ENCODE measurements at places on chromosomes 7 and 10.

GRCh38 chr7:29032146-29032545, 74.0 kb upstream of the TRIL start:
- DNase-seq: no peak

DNA sequence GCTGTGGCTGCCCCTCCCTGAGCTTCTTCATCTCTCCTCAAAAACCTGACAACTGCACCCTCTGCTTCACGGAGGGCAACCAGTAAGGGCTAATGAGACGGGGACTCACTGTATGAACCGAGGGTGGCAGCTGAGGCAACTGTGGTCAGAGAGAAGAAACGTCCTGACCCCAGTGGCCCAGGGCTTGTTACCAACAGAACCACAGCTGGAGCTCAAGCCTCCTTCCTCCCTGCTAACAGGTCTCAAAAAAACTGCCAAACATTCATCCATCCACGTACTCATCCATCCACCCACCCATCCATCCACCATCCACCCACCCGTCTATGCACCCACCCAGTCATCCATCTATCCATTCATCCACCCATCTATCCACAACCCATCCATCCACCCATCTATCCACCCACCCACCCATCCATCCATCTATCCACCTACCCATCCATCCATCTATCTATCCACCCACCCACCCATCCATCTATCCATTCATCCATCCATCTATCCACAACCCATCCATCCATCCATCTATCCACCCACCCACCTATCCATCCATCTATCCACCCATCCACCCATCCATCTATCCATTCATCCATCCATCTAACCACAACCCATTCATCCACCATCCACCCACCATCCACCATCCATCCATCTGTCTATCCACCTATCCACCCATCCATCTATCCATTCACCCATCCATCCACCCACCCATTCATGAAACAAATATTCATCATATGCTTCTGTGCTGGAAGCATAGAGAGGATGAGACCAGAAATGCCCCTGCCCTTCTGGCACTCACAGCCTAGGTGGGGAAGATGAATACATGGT, 111.7 kb downstream of the PDGFA start:
- no peak for DNase-seq

- DNase-seq: no peak
These were observed 15.5 kb upstream of the RET start for GRCh38 chr10:43061331-43061730.

DNA sequence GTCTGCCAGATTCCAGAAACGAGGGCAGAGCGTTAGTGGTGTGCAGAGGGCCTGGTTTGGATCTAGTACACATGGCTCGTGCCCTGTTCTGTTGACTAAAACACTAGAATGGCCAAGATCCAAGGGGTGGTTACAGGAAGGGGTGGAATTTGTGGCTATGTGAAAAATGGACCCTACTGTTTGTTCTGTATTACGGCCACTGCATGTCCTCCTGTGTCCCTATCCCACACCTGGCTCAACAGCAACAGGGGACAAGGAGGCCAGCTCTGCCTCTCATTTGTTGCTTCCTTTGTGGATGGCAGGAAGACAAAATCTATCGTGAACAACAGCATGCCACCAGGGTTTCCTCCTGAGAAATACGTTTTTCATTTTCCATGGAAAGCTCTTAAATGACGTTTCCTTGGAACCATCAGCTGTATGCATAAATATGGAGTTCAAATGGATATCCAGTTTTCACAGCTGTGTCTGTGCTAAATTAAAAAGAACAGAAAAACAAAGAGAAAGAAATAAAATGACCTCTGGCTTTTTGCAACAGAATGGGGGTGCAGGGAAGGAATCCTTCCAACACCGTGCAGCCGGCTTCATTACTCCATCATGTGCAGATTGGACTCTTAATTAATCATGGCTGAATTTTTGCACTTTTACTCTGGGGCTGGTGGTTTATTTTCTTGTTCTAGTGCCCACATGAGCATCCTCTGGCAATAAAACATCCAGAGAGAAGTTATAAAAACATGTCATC, 318.9 kb downstream of the CXCL12 start:
- no peak for DNase-seq

GRCh38 chr10:111648046-111648445, 535.5 kb downstream of the GPAM start:
- DNase-seq: no peak

DNA sequence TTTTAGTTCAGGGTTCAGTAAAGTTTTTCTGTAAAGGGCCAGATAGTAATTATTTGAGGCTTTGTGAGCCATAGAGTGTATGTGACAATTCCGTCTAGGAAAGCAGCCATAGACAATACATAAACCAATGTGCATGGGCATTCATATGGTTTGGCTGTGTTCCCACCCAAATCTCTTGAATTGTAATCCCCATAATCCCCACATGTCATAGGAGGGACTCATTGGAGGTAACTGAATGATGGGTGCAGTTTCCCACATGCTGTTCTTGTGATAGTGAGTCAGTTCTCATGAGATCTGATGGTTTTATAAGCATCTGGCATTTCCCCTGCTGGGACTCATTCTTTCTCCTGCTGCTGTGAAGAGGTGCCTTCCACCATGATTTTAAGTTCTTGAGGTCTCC, 29.9 kb downstream of the SEC61G start:
- no peak for DNase-seq

GRCh38 chr7:28036696-28037095, 143.9 kb downstream of the JAZF1 start:
- DNase-seq: no peak

DNA sequence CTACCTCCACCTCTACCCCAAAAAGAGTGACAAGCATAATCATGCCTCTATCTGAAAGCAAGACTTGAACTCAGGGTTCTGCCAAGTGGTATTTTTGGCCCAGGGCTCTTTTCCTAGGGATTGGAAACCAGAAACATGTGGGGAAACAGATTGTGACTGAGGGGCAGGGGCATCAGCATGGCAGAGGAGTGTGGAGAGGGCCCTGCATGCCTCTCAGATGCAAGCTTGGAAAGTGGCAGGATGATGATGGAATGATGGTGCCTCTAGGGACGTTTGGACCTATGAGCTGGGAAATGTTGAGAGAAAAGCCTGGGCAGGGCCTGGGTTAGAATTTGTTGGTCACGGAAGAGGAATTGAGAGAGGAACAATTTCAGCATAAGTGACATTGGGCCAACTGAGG, 78.4 kb upstream of the LEP start:
- DNase-seq: no peak

- no peak for DNase-seq
These were observed 137.3 kb downstream of the TCF7L2 start for GRCh38 chr10:113087165-113088029.

GRCh38 chr10:108791794-108792474, 1131.4 kb downstream of the XPNPEP1 start:
- DNase-seq: no peak

DNA sequence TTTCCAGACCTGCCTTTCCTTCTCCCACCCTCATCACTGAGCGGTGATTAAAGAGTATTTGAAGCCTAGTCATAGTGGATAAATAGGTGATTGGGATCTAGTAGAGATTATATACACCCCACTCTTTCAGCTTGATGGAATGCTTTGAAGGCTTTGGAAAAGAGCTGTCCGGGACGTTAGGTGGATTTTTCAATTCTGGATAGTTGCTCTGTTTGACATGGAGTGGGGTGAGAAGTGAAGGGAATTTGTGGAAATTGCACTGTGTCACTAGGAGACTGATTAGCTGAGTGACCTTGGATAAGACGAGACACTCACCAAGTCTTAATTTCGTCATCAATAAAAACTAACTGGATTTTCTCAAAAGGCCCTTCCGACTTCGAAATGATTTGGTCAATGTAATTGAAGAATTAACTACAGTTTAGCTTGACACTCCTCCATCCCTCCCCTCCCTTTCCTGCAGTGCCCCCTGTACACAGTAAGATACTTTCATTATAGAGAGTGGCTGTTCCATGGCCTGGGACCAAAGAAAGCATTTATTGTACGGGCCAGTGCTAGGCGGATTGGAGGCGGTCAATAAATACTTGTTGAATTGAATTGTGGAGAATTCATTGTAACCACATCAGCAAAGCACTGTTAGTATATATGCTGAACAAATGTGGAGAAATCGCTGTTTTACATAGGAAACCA, 962 bp downstream of the ZKSCAN1 start:
- DNase-seq: peak; percentile 10

GRCh38 chr7:129298268-129298893, 73.6 kb downstream of the AHCYL2 start:
- DNase-seq: peak; percentile 55

GRCh38 chr7:31864646-31865045, 177.6 kb downstream of the PPP1R17 start:
- no peak for DNase-seq

DNA sequence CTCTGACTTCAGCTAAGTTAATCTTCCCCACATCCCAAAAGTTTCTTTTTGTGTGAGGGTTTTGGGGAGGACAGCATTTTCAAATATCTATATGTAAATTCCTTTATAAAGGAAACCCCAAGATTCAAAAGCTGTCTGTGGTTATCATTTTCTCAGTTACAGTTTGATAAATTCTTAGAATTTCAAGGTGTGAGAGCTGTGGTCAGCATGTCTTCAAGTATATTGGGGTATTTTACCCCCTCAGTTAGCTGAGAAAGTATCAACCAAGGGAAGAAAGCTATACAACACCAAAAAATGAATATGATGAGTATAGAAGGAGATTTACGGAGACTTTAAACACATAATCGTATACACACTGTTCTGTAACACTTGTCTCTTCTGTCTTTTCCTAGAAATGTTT, 109.2 kb downstream of the SND1 start:
- peak; percentile 8 for DNase-seq

DNA sequence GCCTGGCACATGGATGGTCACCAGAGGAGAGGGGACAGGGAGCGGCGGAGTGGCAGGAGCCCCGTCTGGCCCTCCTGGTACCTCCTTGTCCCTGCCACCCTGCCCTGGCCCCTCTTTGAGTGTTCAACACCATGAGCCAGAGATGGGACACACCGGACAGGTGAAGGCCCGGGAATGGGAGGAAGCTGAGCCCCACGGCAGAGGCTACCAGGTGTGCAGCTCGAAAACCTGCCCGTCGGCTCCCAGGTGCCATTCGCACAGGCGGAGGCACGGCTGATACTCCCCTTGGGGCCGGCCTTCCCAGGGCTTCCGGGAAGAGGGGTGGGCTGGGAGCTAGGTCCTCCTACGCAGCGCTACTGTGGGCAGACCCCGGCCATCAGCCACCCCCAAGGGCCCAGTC, 44.1 kb downstream of the TNRC18 start:
- no peak for DNase-seq

DNA sequence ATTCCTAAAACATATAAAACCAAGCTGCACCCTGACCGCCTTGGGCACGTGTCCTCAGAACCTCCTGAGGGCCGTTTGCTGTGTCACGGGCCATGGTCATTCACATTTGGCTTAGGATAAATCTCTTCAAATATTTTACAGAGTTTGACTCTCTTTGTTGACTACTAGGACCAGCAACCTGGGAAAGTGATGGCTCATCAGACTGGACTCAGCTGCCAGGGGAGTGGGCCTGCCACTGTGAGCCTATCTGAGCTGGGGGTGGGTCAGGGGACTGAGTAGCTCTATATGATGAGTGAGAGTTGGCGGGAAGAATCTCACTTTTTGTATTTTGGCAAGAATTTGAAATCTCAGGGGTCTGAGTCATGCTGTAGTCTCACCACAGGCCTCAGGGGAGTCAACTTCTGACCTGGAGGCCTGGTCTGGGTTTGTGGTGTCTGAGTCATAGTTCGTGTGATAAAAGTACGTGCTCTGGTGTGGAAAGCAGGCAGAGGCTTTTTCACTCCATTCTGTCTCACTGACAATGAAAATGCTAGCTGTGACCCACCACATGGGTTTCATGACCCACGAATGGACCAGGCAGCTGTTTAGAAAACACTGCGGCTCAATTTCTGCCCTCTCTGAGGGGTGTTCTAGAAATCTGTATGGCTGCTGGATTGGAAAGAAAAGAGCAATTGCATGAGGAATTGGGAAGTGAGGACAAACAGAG, 4.2 kb upstream of the UPP1 start:
- peak; percentile 75 for DNase-seq

DNA sequence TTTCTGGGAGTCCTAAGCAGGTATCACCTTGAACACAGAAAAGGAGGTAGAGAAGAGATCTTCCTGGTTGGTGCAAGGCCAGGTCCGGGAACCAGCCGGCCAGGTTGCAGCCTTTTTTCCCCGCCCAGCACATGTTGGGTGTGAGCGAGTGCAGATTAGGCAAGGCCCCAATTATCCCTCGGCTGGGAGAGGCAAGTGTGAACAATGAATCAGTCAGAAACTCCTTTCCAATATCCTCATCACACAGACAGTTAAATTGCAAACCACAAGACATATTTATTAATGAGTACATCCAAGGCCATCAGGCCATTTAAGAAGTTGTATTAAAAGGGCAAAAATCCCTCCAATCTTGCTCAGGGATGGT, 115.0 kb upstream of the AFAP1L2 start:
- no peak for DNase-seq

DNA sequence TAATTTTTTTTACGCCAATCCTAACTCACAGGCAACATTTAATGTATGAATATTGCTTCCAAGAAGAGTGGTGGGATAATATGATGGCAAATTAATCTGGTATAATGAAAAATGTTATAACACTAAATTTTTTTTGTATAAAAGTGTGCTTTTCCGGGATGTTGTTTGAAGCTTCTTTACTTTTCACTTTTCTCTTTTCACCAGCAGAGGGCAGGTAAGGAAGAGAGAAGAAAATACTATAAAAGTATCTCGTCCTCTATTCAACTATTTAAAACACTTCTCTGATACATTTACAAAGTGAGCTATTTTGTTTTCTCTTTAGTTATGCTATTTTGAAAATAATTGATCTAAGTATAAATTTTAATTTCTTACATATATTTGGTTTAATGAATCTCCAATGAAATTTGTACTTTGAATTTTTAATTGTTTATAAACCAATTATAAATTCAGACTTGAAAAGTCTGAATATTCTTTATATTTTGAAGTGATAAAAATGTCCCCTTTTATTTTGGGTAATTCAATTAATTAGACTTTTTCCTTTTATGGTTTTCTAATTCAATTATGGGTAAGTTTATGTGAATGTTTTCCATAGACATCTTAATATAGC, 20.7 kb upstream of the CFTR start:
- no peak for DNase-seq

DNA sequence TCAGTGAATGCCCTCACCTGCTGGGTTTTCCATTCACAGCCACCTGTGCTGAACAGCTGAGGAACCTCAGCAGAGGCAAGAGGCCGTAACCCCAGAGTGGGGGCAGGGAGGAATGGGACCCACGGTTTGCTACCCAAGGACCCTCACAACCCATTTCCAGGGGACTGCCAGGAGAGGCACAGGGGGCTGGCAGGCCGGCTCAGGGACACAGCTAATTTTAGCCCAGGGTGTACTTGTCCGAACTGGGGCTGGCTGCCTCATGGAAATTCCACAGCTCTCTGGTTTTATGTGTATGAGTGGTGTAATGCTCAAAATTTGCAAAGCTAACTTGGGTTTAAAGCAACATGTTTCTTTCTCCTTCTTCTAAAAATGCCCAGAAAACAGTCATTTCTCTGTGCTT, 42.2 kb downstream of the MINDY4 start:
- DNase-seq: no peak

DNA sequence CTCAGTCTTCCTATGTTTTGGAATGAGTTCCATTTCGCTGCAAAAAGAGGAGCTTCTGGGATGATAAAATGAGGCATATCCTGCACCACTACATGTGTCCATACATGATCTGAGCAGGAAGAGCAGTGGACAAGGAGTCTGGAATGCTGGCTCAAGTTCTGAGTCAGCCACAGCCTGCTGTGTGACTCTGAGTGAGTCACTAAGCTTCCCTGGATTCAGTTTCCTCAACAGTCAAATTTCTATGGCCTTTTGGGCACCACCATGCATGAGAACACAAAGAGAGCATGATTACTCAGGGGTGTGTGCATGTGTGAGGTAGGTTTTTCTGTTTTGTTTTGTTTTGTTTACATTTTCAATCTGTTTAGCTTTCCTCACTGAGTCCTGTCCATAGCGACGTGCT, 254.6 kb downstream of the ANKRD30A start:
- DNase-seq: no peak

All from CD4-positive, alpha-beta T cell treated with Interleukin-10 for 1 hour (primary cell).